ENCODE measurements at places on chromosomes 2 and 18.

DNA sequence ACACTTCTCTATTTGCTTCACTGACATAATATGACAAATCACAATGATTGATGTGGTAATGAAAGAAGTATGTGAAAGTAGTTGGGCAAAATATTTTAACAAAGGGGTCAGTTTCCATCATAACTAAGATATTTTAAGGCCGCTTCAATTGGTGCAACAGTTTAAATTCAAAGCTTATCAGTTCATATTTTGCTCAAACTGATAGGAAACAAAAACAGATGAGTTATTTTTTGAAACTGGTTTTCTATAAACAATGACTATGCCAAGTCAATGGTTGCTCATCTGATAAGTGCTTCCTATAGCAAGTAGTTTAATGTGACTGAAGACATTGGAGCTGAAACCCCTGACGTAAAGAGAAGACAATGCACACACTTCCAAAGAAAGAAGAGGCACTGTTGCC is 1290.7 kb downstream of the SUCLG1 start:
- no peak for DNase-seq

- peak; percentile 57 for DNase-seq
Measured at GRCh38 chr2:175036582-175037018, 31.4 kb upstream of the CHN1 start.

DNA sequence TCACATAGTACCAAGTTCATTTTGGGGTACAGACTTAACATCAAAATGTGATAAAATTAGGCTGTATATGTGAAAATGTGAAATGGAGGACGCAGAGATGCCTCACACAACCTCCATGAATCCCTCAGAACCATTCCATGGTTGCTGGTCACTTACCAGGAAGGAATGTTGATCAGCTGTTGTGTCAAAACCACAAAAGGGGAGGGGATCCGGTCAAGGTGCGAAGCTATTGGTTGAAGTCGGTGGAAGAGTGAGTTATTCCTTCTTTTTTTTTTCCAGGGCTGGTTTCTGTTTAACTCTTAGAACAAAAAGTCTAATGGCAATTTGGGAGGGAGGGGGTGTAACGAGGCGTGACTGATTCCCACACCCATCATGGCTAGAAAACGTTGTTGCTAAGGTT is 32.3 kb upstream of the REG3A start:
- no peak for DNase-seq

DNA sequence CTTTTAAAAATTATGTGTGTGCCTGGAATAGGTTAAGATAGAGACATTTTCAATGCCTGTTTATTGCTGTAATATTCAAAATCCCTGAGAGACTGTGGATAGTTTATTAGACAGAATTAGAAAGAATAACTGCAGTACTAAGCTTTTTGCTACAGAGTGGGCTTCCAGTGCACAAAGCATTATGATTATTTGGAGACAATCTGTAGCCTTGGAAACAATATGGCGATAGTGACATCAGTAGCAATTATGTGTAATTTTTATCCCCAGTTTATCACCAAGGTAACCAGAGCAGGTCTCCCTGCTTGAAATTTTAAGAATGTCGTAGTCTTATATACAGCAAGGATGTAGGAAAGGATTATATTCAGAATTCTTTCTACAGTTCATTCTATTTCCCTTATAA is 100.0 kb downstream of the MYO3B start:
- DNase-seq: no peak

- DNase-seq: peak; percentile 39
Measured at GRCh38 chr18:31977270-31977872, 34.4 kb upstream of the TRAPPC8 start.

- no peak for DNase-seq
Measured at GRCh38 chr18:38046651-38047050, 481.1 kb upstream of the CELF4 start.

- no peak for DNase-seq
Measured at GRCh38 chr2:80111185-80111584, 193.4 kb downstream of the LRRTM1 start.

DNA sequence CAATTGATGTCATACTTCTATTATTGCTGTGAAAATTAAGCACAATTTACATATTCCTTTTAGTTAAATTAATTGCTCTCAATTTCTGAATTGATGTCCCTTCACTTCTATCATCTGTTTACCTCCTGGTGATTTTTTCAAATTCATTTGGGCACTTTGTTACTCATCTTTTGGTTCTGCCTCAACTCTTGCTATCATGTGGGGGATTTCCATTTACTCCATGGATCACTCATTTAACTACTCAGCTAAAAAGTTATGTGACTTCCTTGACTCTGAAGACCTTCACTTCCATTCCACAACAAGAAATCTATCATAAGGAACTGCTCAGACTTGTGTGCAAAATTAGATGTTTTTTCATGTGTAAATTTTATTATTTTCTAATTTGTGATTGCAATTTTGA is 126.2 kb downstream of the EHBP1 start:
- DNase-seq: no peak

- DNase-seq: peak; percentile 7
Measured at GRCh38 chr18:13558124-13558523, 168.2 kb downstream of the FAM210A start.

GRCh38 chr2:54081574-54081973 is 33.8 kb upstream of the ACYP2 start:
- DNase-seq: no peak

GRCh38 chr2:60313470-60314172 is 239.8 kb downstream of the BCL11A start:
- no peak for DNase-seq

GRCh38 chr2:24827321-24828237 is 34.4 kb downstream of the CENPO start:
- DNase-seq: peak; percentile 57

- DNase-seq: no peak
Measured at GRCh38 chr2:108786008-108786353, 590 bp upstream of the CCDC138 start.

DNA sequence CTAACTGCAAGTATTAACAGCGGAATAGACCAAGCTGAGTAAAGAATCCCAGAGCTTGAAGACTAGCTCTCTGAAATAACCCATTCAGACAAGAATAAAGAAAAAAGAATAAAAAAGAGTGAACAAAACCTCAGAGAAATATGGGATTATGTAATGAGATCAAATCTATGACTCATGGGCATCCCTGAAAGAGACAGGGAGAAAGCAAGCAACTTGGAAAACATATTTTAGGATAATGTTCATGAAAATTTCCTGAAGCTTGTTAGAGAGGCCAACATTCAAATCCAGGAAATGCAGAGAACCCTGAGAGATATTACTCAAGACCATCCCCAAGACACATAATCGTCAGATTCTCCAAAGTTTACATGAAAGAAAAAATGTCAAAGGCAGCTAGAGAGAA is 17.3 kb downstream of the PFN4 start:
- no peak for DNase-seq

GRCh38 chr2:132978840-132979239 is 308.8 kb upstream of the LYPD1 start:
- DNase-seq: no peak

DNA sequence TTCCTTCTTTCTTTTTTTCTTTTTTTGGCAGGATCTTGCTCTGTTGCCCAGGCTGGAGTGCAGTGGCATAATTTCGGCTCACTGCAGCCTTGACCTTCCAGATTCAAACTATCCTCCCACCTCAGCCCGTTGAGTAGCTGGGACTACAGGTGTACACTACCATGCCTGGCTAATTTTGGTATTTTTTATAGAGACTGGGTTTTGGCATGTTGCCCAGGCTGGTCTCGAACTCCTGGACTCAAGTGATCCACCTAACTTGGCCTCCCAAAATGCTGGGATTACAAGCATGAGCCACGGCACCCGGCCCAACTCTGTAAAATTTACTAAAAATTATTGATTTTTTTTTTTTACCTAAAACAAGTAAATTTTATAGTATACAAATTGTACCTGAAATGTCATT is 360.8 kb downstream of the ALK start:
- no peak for DNase-seq

GRCh38 chr2:230209422-230210051 is 10.2 kb downstream of the SP110 start:
- no peak for DNase-seq

DNA sequence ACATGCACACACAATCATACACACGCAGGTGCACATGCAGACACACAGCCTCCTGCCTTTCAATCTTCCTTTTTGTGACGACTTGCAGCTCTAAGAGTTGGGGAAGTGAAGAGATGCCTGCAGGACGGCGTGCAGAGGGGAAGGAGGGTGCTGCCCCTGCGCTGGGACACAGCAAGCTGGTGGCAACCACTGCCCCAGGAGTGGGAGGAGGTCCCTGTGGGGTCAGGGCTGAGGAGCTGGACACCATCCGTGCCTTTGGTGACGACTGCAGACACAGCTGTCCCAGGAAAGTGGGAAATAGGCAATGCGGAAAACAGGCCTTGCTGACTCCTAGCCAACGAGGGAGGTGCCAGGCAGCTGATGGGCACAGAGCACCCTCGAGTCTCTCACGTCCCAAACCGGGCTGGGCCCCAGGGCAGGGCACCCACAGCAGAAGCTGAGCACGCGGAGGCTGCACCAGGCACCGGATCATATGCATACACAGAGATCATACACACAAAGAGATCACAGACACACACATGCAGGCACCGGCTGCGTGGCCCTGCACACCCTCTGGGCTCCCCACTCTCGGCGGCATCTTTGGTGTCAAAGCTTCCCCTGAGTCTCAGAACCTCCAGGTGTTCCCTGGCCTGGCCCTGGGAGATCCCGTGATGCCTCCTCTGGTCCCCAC is 146.1 kb downstream of the PXDN start:
- DNase-seq: no peak

DNA sequence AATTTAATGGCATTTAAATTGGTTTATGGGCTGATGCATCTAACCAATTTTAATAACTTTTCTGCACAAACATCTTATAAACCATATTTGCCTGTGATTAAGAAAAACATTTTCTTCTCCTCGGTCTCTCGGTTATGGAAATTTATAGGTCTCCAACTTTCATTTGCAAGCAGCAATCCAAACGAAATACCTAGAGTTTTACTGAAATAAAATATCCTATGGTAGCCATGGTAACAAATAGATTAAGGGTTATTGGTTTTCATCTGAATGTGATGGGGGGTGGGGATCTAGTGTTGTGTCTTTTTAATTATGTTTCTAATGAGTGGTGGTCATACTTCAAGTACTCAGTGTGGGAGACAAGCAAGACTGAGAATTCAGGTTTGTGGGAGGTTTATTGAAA is 2.9 kb downstream of the KLHL29 start:
- DNase-seq: no peak

- no peak for DNase-seq
Measured at GRCh38 chr2:205034034-205034433, 488.8 kb downstream of the PARD3B start.

GRCh38 chr18:10164271-10165071 is 250.7 kb downstream of the VAPA start:
- no peak for DNase-seq

DNA sequence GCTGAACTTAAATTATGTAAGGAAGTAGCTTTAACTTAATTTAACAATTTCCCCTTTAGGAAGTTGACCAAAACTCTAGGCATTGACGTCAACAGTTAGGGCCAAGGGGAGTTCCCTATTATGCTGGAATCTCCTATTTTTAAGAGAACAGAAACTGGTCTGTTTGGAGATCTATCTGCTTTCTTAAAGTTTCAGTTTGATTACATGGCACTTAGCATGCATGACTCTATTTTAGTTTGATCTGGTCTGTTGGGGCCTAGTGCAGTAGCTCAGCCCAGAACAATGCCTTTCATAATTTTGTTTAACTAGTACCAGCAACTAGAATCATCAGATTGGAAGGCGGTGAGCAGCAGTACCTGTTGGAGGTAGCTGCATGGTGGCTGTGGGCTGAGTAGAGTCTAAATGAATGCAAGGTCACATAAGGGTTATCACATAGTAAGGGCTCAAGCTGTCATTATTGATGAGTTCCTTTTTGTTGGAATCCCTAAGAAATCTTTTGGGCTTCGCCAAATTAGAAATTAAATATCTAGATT is 60.5 kb upstream of the ZNG1B start:
- DNase-seq: no peak

- no peak for DNase-seq
Measured at GRCh38 chr2:212908031-212908430, 243.4 kb downstream of the IKZF2 start.

DNA sequence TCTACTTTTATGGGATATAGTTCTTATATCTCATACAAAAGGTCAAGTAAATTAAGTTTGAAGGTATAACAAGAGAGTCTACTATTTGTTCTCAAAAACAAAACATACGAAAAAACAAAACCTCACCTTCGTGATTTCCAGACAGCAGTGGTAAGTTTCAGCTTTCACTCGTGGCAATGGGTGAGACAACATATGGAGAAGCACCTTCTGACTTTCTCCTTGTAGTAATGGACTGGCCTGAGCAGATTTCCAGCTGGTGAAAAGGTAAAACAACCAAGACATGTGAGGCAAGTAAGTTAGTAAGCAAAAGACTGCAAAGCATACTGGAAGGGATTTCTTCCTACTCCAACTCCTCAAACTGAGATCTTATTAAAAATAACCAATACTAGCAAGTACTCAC is 39.6 kb downstream of the RTTN start:
- no peak for DNase-seq

DNA sequence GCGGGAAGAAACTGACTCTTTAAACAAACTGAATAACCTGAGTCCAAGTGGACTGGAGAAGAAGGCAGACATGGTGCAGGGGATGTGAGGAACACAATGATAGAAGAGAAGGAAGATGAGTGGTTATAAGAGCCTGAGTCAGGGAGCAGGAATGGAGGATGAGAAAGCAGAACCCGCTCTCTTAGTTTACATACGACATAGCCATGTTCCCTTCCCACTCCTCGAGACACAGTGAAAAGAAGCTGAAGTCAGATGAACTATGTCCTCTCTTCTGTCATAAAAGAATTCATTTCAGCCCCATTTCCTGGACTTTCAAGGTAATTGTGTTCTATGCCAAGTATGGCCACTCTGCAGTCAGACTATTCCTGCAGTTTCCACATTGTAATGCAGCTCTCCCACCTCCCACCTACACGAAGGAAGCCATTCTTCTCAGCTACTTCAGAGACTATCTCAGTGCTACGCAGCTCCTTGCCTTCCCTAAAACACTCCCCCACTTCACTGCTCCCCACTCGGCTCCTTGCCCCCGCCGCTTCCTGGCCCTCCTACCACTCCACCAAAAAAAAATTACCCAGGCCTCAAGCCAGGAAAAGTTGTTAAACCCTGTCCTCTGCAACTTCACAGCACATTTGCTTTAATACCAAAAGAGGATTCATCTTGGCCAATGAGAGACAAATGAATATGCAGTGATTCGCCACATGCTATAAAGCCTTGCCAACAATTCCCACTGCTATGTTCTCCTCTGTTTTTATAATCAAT is 323.4 kb upstream of the EPHA4 start:
- DNase-seq: no peak

- no peak for DNase-seq
Measured at GRCh38 chr18:61284039-61284438, 49.2 kb upstream of the CDH20 start.

All from LoVo (cell line).